ENCODE measurements at places on chromosomes 12 and 14.

DNA sequence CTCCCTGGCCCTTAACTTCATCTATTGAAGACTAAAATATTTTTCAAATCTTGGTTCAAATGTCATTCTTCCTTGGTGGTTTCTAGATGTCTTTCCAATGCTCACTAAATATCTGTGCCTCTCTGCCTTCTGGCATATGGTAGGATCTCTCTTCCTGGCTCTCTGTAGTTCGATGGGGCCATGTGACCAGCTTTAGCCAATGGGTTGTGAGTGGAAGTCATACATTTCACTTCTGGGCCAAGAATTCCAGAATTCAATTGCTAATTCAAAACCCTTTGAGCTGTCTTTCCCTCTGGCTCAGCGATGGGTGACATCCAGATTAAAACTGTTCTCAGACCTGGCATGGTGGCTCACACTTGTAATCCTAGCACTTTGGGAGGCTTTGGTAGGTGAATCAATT, 25.8 kb upstream of the CTDSP2 start:
- DNase-seq, result no peak

GRCh38 chr12:29053567-29053966, 95.5 kb upstream of the FAR2 start:
- DNase-seq, result no peak

DNA sequence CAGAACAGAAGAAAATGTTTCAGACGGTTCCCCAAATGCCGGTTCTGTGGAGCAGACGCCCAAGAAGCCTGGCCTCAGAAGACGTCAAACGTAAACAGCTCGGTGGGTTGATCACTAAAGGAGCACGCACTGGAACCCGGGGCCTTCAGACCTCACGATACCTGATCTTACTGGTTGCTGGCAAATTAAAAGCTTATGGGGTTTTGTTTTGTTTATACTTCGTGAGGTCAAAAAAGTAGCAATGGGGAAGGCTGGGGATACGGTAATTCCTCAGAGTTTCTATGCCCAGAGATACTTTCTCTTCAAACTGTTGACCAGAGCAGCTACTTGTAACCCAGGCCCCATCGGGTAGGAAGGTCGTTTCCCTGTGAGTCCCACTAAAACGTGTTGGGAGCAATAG, 1.7 kb downstream of the CDKN1B start:
- no peak for DNase-seq

- no peak for DNase-seq
Observed at GRCh38 chr12:92065018-92065499, 80.6 kb downstream of the BTG1 start.

DNA sequence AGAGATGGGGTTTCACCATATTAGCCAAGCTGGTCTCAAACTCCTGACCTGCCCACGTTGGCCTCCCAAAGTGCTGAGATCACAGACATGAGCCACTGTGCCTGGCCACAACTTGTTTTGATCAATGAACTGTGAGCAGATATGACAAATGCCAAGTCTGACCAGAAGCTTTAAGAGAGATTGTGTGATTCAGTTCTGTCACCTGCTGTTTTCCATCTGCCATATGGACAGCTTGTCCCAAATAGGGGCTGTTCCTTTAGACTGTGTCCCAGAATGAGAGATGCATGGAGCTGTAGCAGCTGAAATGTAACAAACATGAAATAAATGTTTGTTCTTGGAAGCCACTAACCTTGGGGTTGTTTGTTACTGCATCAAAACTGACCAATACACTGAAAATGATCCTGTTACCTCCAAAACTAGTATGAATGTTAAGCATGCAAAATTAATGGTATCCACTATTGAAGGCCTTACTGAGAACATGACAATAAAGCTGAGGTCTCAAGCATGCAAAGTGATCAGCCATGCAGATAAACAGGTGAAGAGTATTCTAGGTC, 65.9 kb upstream of the MED13L start:
- DNase-seq, result no peak

GRCh38 chr12:104890476-104891096, 67.5 kb downstream of the SLC41A2 start:
- no peak for DNase-seq

DNA sequence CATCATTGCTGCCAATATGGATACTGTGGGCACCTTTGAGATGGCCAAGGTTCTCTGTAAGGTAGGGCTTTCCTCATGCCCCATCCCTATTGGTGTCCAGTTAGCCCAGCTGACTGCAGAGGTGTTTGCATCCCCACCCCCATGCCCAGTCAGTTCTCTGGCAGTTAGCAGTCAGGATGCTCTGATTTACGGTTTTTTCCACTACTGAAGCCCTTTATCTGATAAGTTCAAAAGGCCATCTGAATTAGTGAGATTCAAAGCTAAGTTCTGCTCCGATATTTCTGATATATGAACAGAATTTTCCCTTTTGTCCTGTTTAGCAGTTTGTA, 773 bp downstream of the GMPR2 start:
- no peak for DNase-seq

DNA sequence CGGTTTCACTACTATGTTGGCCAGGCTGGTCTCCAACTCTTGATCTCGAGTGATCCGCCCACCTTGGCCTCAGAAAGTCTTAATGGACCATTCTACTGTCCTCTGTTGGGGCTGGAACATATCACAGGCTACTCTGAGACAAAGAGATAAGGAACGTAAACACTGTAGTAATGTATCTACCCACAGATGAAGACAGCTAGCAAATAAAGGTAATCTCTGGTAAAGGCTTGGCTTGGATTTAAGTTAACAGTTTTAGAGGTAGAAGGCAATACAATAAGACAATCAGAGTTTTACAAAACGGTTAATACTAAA, 44.6 kb upstream of the ISM2 start:
- no peak for DNase-seq

DNA sequence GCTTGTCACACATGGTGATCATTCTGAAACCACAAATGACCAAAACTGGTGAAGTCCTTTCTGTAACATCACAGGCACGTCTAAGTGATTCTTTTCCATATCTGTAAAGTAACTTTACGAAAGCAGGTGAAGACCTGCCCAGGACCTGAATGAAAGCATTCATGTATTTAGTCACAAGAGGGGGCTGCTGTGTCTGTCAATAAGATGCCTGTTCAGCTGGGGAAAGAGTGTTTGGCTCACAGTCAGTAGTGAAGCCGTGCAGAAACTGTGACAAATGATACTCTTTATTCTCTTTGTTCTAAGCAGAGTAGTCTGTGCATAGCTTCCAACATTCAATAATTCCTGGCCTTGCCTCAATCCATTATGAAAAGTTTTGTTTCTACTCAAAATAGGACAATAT, 373.5 kb upstream of the OR4E1 start:
- DNase-seq, result no peak

GRCh38 chr14:47207617-47208016, 467.8 kb downstream of the MDGA2 start:
- peak; percentile 18 for DNase-seq

GRCh38 chr12:3204730-3205531, 127.8 kb downstream of the TSPAN9 start:
- DNase-seq, result no peak

DNA sequence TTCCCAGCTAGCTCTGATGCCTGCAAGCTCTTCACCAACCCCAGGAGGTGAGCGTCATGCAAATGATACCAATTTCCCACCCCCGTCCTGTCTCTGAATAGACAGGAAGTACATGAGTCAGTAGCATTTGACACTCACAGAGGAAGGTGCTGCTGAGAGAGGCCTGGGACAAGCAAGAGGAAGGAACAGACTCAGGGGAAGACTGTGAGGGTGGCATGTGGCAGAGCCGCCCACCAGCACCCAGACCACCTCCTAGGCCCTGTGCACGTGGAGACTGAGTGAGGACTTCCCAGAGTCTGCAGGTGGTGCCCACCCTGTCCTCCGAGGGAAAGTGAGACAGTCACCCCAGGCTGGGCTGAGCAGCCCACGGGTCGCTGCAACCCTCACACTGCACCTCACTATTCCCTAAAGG, 199.5 kb upstream of the SFSWAP start:
- DNase-seq, result peak; percentile 49

- no peak for DNase-seq
Observed at GRCh38 chr12:130222519-130223218, 60.4 kb downstream of the FZD10 start.

- peak; percentile 38 for DNase-seq
Observed at GRCh38 chr12:121128908-121129810, 3.5 kb upstream of the P2RX7 start.

GRCh38 chr14:20436363-20436755, 393 bp upstream of the KLHL33 start:
- peak; percentile 82 for DNase-seq

GRCh38 chr14:21455592-21455911, 371 bp downstream of the CHD8 start:
- DNase-seq, result no peak

GRCh38 chr12:34218193-34219045, 196.1 kb downstream of the ALG10 start:
- DNase-seq, result peak; percentile 48

DNA sequence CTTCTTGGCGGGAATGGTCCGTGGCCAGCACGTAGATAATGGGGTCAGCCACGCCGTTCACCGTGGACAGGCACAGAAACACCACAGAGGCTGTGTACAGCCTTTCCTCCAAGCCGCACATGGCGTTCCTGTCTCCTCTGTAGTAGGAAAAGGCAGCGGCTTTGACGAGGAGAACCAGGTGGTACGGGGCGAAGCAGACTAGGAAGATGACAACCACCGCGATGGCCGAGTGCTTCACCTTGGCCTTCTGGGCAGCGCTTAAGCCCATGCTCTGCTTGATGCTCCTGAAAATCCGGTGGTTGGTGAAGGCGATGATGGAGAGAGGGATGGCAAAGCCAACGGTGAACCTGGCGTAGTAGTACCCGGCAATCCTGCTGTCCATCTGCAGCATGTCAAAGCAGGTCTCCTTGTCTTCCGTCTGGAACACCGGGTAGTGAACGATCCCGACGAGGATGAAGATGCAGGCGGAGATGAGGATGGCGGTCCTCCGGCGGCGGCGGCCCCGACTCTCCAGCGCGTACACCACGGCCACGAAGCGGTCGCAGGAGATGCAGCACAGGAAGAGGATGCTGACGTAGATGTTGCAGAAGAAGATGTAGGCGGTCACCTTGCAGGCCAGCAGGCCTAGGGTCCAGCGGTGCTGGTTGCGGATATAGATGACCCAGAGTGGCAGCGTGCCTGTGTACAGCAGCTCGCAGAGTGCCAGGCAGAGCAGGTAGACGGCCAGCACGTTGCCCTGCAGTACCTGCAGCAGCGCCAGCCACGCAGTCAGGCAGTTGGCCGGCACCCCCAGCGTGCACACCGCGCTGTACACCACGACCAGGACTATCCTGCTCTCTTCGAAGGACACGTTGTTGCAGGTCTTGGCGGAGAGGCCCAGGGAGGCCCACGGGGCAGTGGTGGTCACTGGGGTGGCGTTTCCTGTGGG, 13.8 kb downstream of the GPR132 start:
- no peak for DNase-seq

DNA sequence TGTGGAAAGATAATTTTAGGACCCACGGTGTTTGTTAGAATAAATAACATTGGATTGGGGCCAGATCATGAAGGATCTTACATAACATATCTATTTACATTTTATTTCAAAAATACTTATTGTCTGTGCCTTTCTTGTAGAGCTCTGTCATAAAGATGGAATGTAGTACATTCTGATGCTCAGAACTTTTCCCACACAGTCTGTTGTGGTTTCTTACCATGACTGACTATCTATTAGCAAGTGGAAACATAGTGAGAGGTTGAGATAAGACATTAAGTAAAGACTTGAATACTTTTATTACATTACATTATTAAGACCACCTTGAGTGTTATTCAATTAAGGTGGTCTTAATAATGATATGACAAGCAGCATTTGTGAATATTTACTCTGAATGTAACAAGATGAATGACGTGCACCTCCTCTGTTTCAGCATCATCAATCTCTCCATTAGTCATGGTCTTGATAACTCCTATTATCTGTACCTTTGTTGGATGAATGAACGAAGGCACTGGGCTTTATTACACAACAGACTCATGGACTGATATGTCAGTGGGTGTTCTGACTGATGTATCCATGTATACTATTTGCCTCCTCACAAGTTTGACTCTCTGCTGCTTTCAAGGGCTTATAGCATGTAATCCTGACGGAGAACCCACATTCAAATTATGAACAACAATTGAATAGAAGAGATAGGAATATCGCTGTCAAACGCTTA, 883.0 kb upstream of the FLRT2 start:
- DNase-seq, result peak; percentile 85

- peak; percentile 2 for DNase-seq
Observed at GRCh38 chr12:128606051-128606450, 217.7 kb downstream of the SLC15A4 start.
